ENCODE measurements at places on chromosomes 7 and 10.

DNA sequence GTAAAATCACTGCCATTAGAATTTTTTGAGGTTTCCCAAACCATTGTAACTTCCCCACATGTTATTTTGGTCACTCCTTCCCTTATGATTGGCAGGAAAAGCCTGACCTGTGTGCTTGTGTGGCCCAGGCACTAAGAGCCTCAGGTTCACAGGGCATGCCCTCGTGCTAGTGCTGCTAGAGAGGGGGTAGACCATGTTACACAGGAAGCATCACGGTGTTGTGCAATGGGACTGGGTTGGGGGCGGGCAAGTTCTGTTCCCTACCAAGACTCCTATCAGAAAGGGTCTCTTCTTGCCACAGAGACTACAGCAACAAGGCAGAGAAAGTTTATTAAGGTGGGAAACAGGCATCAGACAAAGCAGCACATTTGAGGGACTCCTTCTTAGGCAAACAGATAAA is 32.2 kb downstream of the LSM5 start:
- no peak for DNase-seq

GRCh38 chr10:116574797-116575196 is 16.0 kb upstream of the PNLIPRP1 start:
- no peak for DNase-seq

- no peak for DNase-seq
Observed at GRCh38 chr10:70594161-70594560, 8.4 kb downstream of the PRF1 start.

GRCh38 chr7:123580406-123581161 is 21.0 kb upstream of the ASB15 start:
- no peak for DNase-seq

- DNase-seq: no peak
Observed at GRCh38 chr7:129540340-129540739, 38.0 kb downstream of the SMKR1 start.

- DNase-seq: no peak
Observed at GRCh38 chr10:6128591-6129251, 39.9 kb downstream of the RBM17 start.

DNA sequence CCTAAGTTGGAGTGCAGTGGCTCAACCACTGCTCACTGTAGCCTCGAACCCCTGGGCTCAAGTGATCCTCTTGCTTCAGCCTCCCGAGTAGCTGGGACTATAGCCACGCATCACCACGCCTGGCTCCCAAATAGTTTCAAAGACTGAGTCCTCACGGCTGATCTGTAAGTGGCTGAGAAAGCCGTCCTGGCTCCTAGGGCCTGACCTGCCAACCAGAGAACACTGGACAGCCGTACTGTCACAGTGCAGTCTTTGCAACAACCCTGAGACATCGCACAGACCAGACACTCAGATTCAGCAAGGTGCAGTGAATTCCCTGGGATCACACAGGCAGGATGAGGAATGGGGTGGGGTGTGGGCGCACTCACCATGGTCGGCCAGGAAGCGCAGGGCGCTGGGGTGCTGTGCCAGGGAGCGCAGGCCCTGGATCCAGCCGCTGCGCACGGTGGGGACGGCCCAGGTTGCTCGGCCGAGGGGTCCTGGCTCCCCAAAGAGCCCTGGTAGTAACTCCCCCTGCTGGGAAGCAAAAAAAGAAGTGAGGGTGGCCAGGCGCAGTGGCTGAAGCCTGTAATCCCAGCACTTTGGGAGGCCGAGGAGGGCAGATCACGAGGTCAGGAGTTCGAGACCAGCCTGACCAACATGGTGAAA is 10.7 kb downstream of the BRAT1 start:
- no peak for DNase-seq

DNA sequence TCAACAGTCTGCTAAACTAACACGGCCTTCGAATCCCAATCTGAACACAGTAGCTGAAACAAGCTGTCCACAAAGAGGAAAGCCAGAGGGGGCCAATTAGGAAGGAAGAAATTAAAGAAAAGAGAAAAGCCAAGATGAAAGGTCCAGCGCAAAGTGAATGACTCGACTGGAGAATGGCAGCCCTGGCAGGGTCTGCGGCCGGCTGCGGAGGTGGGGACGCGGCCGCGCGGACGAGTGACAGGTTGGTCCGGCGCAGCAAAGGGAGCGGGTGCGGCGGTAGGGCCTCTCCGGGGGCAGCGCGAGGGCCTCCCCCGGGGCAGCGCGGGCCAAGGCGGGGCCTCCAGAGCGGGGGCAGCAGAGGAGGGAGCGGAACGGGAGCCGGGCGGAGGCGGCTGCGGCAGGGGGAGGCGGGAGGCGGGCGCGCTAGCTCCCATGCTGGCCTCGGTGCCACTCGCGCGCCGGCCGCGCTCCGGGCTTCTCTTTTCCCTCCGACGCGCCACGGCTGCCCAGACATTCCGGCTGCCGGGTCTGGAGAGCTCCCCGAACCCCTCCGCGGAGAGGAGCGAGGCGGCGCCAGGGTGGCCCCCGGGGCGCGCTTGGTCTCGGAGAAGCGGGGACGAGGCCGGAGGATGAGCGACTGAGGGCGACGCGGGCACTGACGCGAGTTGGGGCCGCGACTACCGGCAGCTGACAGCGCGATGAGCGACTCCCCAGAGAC is at the start of gene VWC2:
Gene VWC2 (plus strand): TSS at position 421 of the 718 bp plus-strand sequence. CDS start 1,798 bp downstream, outside the sequence.
- DNase-seq: no peak

All from activated T-helper 9 cell treated with anti-CD3 and anti-CD28 coated beads, Interleukin-2, amount 50 U/mL, for 16 hours (primary cell).